ENCODE measurements at places on chromosomes 13 and 19.

DNA sequence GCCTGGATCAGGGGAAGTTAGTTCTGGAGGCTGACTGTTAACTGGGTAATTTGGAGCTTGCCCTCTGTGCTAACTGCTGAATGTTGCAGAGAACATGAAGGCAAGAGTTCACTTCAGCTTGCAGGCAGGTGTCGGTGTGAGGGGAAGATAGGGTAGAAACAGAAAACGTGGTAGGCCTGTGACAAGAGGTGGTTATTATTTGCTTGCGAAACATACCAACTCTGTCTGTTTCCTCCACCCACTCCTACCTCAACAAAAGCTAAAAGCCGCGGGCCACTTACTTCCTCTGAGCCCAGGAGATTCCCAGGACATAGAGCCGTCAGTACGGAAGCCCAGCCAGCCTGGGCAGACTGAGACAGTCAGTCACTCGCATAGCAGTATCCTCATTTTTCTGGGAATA, 119.2 kb upstream of the ABCC4 start:
- ATAC-seq, result peak; percentile 22

- ATAC-seq, result no peak
Observed at GRCh38 chr13:75373988-75374387, 108.0 kb downstream of the TBC1D4 start.

GRCh38 chr19:19372656-19373416, 32.6 kb upstream of the GATAD2A start:
- peak; percentile 98 for ATAC-seq

DNA sequence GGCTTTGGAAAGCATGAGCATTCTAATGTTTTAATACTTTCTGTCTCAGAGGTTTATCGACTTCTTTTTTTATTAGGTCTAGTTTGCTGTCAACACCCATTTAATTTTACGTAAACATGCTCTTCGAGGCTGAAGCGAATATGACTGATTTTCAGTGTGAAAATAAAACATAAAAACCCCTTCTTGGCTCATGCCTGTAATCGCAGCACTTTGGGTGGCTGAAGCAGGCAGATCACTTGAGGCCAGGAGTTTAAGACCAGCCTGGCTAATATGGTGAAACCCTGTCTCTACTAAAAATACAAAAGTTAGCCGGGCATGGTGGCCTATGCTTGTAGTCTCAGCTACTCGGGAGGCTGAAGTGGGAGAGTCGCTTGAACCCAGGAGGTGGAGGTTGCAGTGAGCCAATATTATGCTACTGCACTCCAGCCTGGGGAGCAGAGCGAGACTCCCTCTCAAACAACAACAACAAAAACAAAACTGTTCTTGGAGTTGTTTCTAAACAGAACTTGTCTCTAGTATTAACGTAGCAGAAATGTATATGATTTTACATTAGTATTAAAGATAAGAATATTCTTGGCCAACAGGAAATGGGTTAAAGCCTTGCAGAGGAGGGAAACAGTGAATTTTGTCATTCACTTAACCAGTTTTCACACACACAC, 7.1 kb upstream of the IGFL3 start:
- ATAC-seq, result no peak
